ENCODE measurements at places on chromosomes 1 and 21.

DNA sequence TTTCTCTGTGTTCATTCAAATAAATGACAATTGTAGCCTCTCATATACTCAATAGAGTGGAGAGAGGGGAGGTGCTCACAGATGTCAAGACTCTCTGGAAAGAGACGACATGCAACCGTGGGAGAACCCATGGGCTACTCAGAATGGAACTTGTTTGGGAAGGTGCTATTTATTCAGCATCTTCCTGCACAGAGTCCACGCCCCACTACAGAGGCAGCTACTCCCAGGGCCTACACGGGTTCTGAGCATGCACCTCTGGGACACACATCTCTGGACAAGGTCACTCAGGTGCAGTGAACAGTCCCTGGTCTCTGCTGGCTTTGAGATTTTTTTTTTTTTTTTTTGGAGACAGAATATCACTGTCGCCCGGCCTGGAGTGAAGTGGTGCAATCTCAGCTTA is 64.1 kb downstream of the NID1 start:
- DNase-seq, result no peak

DNA sequence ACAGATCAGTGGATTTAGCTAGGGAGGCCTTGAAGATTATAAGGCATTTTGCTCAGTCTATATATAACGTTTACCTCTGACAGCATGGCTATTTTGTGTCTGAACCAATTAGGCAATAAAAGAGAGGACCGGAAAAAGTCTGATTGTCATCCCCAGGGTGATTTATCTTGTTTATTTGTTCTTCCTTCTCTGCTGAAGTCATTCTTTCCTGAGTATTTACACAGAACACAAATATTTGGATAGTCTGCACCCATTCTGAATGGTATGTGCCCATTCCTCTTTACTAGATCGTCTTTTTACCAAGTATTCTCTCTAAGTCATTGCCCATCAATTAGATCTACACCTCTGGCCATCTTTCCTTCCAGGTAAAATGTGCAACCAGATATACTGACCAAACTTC is 1602.9 kb downstream of the KCNT2 start:
- no peak for DNase-seq

DNA sequence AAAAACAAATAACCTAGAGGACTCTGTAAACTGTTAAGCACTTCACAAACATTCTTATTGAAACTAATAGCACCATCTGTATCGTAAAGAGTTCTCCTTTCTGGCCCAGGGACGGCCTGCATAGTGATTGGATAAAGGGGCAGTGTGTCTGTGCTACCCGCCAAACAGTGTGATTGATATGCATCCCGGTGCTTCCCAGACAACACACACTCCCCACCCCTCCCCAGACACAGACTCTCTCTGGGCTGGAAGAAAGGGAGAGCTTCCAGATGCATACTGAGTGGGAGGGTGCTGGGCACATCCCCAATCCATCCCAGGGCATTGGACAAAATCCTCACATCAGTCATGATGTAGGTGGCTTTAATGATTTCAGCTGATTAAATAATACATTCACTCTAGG is 3.7 kb downstream of the HSD11B1 start:
- no peak for DNase-seq

DNA sequence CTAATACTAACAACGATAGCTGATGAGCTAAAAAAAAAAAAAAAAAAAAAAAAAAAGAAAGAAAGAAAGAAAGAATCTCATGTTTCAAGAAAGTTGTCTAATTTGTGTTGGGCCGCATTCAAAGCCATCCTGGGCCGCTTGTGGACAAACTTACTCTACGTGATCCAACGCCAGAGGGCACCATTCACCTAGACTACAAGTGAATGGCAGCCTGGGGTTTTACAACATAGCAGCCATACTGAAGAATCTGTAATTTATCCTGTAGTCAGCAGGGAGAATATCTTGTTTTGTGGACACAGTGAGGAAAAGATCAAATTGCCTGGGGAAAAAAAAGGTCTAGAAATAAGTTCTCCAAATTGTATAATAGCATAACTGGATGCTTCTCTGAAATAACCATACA is 47.0 kb downstream of the CYP2J2 start:
- DNase-seq, result no peak

- no peak for DNase-seq
These were observed 898.3 kb upstream of the B3GALT2 start for GRCh38 chr1:194084755-194085154.
